ENCODE measurements at places on chromosomes 1 and 21.

- DNase-seq: no peak
Measured at GRCh38 chr1:7469255-7469938, 301.7 kb upstream of the VAMP3 start.

DNA sequence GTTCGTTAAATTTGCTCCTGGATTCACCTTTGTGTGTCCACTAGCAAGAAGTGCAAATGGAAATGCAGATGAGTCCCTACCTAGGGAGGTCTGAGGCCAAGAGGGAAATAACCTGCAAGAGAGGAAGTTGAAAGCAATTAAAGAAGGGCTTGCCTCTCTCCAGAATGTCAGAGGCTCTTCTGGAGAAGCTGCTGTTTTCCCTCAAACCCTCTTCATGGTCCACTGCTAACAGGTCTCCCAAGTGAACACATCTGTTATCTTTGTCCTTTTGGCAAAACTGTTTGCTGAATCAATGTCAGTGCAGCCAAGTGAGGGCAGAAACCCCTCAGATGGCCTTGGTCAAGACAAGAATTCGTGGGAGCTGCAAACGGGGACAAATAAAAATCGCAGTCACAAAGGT is 177.3 kb upstream of the PLXNA2 start:
- DNase-seq: no peak

- no peak for DNase-seq
Measured at GRCh38 chr21:33688353-33688752, 46.1 kb downstream of the ITSN1 start.

DNA sequence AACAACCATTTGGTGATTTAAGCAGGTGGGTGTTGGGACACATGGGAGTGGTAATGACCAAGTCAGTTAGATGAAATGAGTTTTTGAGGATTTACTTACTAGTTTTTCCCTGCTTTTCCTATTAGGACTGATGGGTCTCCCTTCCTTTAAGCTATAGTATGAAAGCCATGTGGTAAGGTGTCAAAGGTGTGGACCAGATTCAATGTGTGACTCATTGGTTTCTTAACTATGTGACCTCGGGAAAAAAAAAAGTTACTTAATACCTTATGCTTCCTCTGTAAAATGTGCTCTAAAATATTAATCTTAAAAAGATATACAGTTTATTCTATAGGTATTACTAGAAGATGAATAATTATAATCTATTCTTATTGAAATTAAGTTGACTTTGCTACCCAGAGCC is 93.7 kb downstream of the DUSP10 start:
- DNase-seq: no peak

GRCh38 chr1:8154621-8155052 is 128.5 kb upstream of the ERRFI1 start:
- DNase-seq: no peak

DNA sequence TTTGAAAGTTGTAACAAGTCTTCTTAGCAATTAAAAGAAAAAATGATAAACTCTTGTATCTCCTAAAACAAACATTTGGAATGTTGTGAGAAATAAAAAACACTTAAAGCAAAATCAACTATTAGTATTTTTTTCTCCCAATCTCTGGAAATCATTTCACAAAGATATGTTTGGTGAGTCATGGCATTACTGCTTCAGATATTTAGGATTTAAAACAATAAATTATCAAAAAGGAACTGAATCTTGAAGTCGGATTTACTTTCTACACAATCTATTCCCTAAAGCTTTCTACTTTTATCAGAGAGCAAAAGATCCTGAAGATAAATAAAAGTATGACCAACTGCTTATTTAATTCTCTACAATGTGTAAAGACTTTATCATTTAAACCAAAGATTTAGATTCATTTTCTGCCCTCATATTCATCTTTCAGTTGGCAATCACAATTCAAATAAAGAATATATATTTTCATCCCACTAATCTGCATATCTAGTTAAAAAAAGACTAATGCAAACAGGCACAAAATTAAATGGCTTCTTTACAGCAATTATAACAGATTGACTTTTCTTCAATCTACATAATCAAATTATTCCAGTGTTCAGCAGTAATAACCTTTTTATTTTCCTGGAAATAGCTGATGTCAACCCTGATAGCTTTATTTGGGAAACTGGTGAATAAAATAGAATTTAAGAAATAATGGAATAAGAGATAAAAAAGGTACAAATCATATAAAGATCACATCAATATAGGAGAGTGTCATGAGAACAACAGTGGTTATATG is 230.0 kb downstream of the COP1 start:
- no peak for DNase-seq

GRCh38 chr1:68093737-68094136 is 43.3 kb upstream of the DIRAS3 start:
- DNase-seq: no peak

- DNase-seq: no peak
Measured at GRCh38 chr1:150257624-150258585, at the start of gene CA14. Gene CA14 (plus strand): TSS chr1:150257774. CDS start chr1:150258129, 355 bp downstream.

GRCh38 chr1:171740987-171741871 is 636 bp downstream of the VAMP4 start:
- DNase-seq: peak; percentile 65

DNA sequence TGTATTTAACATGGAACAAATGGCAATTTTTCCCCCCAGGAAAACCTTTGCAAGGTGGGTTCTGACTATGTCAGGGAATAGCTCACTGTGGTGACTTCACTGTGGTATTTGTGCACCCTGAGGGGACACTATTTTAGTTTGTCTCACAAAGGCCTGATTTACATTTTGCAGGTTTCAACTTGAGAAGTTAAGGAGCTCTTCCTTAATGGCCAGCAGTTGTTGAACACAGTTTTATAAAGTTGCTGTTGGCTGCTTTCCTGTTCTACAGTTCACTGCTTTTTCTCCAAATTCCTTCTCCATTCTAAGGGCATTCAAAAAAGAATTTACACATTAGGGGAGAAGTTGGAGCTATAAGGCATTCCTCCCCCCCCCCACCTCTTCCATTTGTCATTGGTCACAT is 4.6 kb downstream of the LAMC1 start:
- DNase-seq: no peak

DNA sequence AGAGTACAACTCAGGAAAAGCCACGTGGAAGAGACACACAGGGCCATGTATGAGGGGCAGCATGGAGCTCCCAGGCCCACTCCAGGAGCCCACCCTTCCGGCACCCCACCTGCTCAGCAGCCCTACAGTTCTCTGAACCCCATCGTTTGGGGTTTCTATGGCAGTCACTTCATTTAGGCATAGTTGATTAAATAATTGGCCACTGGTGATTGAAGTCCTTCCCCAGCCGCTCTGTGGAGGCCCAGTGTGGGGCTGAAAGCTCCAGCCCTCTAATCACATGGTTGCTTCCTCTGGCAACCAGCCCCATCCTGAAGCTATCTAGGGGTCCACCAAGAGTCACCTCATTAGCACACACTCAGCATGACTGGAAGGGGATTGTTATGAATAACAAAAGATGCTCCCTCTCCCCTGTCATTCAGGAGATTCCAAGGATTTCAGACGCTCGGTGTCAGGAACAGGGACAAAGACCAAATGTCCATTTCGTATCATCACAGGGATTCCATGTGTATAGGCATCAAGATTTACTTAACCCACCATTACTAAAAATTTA is 12.2 kb upstream of the S100A7A start:
- DNase-seq: no peak

- peak; percentile 15 for DNase-seq
Measured at GRCh38 chr21:38494703-38495102, 3.6 kb downstream of the ERG start.

DNA sequence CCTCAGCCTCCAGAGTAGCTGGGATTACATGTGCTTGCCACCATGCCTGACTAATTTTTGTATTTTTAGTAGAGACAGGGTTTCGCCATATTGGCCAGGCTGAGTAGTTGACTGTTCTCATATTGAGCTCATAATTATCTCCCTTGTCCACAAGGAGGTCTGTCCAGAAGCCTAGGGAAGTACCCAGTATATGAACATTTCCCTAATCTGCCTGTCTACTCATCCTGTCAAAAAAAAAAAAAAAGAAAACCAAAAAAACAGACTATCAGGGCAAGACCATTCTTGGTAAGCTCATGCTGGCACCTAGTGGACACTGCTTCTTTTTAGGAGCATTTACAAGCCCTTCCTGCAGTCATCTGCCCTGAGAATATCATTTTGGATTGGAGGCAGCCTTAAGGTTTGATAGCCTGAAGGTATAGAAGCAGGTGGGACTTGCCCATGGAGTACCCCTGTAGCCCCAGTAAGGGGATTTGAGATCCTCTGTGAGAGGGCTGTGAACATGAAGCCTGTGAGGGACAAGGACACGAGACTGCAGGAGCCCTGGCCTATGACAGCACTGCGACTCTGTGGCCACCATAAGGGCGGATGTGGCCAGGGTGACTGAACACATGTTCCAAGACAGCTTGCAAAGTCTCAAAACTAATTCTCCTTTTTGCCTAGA is 10.8 kb upstream of the DUSP12 start:
- peak; percentile 84 for DNase-seq

DNA sequence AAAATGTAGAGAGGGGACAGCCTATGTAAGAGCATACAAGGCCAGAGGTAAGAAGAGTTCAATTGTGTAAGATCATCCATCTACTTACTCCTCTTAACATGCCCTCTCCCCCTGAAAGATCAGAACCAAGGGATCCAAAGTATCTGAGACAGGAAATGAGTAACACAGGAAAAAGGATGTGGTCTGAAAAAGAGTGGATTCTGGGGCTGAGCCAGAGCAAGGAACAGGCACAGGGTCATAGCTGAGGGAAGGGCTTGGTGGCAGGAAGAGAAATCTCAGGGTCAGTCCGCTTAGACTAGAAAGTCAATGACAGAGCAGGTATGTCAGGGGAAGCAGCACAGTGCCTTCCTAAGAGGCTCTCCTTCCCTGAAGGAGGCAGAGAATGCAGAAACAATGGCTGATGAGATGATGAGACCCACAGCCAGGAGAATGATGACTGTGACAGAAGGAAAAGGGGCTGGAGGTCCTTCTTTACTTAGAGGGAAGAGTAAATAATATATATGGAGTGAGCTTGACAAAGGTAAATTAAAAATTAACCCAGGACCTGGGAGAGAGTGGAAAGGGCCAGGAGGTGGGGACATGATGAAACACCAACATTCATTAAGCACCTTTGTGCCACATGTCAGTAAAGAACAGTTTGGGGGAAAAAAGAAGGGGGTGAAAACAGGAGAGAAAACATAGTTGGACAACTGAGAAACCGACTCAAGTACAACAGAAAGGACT is 26.2 kb upstream of the A3GALT2 start:
- DNase-seq: peak; percentile 63

- DNase-seq: no peak
Measured at GRCh38 chr1:101463195-101463594, 226.4 kb downstream of the S1PR1 start.

GRCh38 chr1:14728516-14728915 is 130.0 kb downstream of the KAZN start:
- DNase-seq: no peak

DNA sequence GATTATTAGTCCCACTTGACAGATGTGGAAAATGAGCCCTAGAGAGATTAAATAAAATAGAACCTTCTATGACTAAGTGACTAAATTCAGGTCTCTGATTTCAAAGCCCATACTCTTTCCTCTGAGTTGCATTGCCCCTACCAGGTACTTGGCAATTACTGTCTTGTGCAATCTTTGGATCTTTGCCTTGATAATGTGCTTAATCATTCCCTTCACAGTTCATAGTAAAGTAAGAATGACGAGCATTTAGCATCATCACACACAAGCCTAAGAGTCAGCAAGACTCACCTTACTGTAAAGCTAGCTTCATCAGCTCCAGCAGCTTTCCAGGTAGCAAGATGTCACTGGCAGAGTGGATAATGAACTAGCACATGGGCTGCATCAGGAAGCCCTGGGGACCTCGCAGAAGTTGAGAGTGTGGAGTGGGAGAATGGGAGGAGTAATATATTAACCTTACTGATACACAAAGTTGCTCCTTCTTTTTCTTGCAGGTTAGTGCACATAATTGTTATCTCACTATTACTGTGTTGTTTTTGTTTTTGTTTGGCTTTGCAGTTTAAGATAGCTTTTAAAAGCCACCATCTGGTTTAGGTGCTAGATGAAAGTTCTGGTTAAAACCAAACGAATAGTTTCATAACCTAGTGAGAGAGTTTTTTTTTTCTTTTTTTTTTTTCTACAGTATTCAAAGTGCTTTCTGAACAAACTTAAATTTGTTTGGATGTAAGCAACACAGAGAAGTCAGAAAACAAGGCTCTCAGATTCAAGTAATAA is 71.8 kb downstream of the PBX1 start:
- DNase-seq: no peak

DNA sequence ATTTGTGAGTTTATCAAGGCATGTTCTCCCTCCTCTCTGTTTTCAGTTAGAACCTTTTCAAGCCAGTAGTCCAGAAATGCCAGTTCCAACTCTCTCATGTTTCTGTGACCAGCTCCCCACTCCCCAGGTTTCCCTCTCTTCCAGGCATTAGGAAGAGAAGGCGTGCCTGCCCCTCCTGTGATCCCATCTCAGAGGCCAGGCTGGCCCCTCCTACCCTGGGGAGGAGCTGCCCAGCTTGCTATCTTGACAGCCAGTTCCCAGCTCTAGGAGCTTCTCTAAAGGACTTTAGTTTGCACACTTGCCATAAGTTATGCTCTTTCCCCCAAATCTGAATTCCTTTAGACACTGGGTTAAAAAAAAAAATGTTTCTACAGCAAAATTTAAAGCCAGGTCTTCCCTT is 8.9 kb downstream of the HYI start:
- no peak for DNase-seq

DNA sequence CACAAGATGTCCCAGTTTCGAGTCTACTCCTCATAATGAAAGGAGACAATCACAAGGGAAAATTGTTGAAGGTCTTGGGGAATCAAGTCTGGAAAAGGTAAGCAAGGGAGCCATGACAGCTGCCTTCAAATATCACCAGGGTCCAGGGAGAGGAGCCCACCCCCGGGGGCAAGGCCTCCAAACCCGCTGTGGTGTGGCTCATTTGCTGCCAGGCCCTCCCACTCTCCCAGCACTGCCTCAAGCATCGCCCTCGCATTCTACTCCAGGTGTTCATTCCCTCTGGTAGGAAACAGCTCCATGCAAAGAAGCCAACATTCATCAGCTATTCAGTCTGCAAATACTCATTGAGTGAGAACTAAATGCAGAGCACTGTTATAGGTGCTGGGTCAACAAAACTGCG is 8.6 kb downstream of the S100A9 start:
- DNase-seq: no peak

GRCh38 chr1:54265659-54266058 is 65.7 kb downstream of the MRPL37 start:
- no peak for DNase-seq

Data from Kasumi-1 (cell line).